ENCODE measurements at places on chromosomes 4 and X. TPM values are rescaled to one million over a fixed set of nuclear protein-coding genes. Genes with fewer than 3 reads are reported as not detected.

GRCh38 chr4:84623661-84624060, 40.7 kb downstream of the CDS1 start:
- no peak overlapping the region for H3K27ac ChIP-seq
- no peak for DNase-seq
- no peak overlapping the region for H3K4me3 ChIP-seq
- H3K27me3 ChIP-seq: no peaks in the 10 kb centered on the region

DNA sequence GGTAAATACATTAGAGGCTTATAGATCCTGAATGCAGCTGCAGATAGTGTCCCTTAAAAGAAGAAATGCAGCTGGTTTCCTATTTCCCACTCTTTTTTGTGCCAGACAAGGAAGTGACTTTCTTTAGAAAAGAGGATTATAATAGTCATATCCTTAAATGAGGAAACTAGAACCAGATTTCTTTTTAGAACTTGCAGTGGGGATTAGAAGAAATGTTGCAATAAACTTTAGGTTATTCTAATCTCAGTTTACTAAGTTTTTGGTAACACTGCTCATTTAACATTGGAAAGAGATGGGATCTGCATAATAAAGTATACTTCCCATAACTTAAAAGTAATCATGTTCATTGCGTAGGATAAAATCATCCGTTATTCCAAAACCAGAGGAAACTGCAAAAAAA, 101.9 kb downstream of the SLIT2 start:
- no peak overlapping the region for H3K4me3 ChIP-seq
- peaks cover 3% of the 10 kb centered on the region for H3K4me1 ChIP-seq
- no peaks in the 10 kb centered on the region for H3K36me3 ChIP-seq
- no peak for DNase-seq

- peak overlapping the region; percentile 30 for H3K27ac ChIP-seq
- DNase-seq: no peak
- no peaks in the 10 kb centered on the region for H3K4me1 ChIP-seq
- no peaks in the 10 kb centered on the region for H3K27me3 ChIP-seq
Observed at GRCh38 chrX:80267790-80268189, 152.5 kb upstream of the TENT5D start.

DNA sequence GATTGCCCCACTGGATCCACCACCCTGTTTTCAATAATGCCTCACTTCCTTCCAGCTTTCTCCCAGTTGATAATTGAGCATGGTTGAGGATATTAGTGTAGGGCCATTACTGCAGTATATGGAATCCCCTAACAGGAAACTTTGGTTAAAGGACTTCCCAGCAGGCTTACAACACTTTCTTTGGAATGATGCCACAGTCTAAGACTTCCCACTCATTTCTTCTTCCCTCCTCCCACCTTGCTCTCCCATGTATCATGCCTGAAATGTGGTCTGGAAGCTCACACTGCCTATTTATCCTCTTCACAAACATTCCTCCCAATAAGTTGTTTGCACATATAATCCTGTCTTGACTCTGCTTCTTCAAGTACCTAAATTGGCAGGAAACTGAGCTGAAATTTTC, 863.3 kb downstream of the CENPC start:
- no peak for DNase-seq
- no peak overlapping the region for H3K4me3 ChIP-seq
- H3K27me3 ChIP-seq: no peaks in the 10 kb centered on the region
- H3K4me1 ChIP-seq: no peaks in the 10 kb centered on the region
- H3K36me3 ChIP-seq: no peaks in the 10 kb centered on the region

DNA sequence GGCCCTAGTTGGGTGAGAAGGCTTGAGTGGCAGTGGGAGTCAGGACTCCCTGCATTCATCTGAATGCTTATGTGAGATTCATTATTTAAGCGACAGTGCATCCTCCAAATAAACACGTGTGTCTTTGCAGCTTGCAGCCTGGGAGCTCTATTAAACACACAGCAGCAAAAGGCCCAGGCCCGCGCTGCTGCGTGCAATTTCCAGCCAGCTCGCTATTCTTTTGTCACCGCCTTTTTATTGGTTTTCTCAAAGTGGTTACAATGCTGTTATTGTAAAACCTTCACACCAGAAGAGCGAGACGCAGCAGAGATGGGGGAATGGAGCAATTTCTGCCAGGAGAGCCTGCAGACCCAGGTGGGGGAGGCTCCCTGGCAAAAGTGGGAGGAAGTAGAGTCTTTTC, 252.5 kb downstream of the BCOR start:
- H3K4me1 ChIP-seq: peaks cover 9% of the 10 kb centered on the region
- no peaks in the 10 kb centered on the region for H3K27me3 ChIP-seq
- H3K36me3 ChIP-seq: no peaks in the 10 kb centered on the region
- no peak for DNase-seq

DNA sequence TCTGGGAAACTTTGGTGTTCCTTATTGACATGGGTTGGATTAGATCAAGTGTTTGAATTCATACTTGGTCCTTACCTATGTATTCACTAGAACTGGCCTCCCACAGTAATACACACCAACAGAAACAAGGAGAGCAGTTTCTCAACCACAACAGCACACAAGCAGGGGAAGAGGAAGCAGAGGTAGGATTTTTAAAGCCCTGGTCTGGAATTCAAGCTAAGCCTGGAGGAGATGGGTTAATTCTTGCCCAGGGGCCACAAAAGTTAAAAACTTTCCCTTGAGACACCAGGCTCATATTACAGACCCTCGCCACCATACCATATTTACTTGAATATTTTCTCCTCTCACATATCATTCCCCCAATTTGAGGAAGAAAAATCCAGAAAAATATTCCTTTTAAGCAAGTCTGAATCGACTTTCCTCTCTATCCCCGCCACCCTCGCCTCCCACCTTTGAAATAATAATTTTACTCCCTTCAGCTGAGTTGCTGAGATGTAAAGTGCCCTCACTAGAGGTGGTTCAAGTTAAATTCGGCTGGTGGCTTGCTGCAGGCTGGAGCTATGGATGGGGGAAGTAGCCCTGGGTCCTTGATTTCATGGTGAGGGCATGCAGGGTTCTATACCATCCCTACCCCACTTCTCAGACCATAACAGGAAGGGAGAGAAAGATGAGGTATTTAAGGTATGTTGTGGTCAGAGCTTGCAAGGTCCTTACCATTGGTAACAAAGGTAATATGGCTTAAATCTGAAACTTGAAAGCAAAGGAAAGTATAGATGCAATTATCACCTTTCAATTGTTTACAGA, 440.2 kb downstream of the INPP4B start:
- H3K4me3 ChIP-seq: no peak overlapping the region
- H3K36me3 ChIP-seq: no peaks in the 10 kb centered on the region
- peak overlapping the region; percentile 68 for H3K27ac ChIP-seq
- H3K27me3 ChIP-seq: no peaks in the 10 kb centered on the region
- peaks cover 11% of the 10 kb centered on the region for H3K4me1 ChIP-seq

- no peaks in the 10 kb centered on the region for H3K36me3 ChIP-seq
- no peaks in the 10 kb centered on the region for H3K4me1 ChIP-seq
- H3K4me3 ChIP-seq: no peak overlapping the region
- DNase-seq: no peak
- no peaks in the 10 kb centered on the region for H3K27me3 ChIP-seq
Observed at GRCh38 chr4:103156106-103156505, 42.0 kb downstream of the CENPE start.

DNA sequence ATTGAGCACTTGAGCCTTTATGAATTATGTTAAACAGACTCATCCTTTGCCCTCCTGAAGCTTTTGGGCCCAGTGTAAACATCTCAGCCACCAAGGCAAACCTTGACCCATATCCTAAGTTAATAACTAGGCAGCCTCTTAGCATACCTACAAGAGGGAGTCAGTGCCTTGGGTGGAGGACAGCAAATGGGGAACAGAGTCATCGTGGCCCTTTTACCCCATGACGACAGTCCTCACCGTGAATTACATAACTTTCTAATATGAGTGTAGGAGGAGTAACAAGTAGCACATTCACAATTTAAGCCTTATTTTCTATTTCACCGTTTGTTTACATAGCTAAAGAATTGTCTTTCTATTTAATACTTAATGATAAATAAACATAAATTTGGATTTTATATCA, 16.8 kb downstream of the CLDN22 start:
- H3K27ac ChIP-seq: no peak overlapping the region
- no peaks in the 10 kb centered on the region for H3K4me1 ChIP-seq
- no peak for DNase-seq
- H3K27me3 ChIP-seq: no peaks in the 10 kb centered on the region
- H3K36me3 ChIP-seq: no peaks in the 10 kb centered on the region

DNA sequence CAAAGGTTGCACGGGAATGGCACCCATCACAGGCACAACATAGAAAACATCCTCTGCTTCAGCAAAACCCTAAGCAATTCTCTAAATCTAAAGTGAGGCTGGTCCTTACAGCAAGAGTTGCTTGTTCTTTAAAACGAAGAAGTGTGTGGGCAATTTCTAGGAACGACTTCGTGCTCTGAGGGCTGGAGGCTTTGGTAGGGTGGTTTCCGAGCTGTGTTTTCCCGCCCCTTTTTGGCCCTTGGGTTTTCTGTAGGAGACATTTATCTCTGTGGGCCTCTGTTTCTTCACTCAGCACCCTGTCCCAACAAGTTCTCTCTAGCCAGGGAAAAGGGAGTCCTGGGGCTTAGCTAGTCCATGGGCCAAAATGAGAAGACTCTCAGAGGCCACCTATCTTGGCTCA, 84.2 kb downstream of the SLC2A9 start:
- H3K36me3 ChIP-seq: no peaks in the 10 kb centered on the region
- H3K4me3 ChIP-seq: no peak overlapping the region
- no peak overlapping the region for H3K27ac ChIP-seq
- DNase-seq: no peak
- no peaks in the 10 kb centered on the region for H3K27me3 ChIP-seq

DNA sequence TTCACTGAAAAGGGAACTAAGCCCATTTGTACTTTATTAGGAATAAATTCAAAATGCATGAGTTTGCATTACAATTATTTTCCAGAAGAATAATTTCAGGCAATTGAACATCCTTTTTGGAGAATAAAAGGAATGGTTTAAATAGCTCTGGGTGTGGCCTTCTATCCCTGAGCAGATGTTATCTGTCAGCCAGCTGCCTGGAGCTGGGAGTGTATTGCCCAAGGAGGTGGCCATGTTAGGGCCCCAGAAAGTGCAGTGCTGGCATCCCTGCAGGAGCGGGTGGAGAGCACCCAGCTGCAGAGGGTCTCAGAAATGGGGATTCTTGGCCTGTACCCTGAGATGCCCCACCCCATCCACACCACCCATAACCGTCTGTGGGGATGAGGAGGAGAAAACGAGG, 21.6 kb upstream of the VEGFD start:
- H3K4me3 ChIP-seq: no peak overlapping the region
- DNase-seq: no peak
- H3K4me1 ChIP-seq: no peaks in the 10 kb centered on the region
- no peaks in the 10 kb centered on the region for H3K27me3 ChIP-seq
- no peaks in the 10 kb centered on the region for H3K36me3 ChIP-seq
- no peak overlapping the region for H3K27ac ChIP-seq

GRCh38 chr4:169851750-169852149, 94.0 kb upstream of the HPF1 start:
- H3K27me3 ChIP-seq: no peaks in the 10 kb centered on the region
- H3K36me3 ChIP-seq: no peaks in the 10 kb centered on the region
- DNase-seq: no peak
- no peak overlapping the region for H3K27ac ChIP-seq
- H3K4me3 ChIP-seq: no peak overlapping the region

DNA sequence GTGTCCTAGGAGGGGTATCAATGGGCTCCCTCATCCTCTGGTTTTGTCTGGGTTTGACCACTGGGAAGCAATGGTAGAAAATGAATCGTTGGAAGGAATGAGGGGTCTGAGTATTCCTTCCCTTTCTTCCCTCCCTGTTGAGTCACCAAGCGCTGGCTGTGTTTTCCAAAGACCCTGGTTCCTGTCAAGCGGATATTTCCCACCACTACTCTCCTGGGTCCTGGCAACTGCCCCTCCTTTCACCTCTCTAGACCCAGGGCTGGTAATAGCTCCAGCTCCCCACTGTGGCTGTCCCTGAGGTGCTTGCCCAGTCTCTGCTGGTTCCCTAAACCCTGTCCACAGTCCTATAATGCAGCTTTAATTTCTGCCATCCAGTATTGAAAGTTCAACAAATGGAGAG, 22.2 kb downstream of the SMIM43 start:
- no peak overlapping the region for H3K27ac ChIP-seq
- DNase-seq: no peak
- H3K27me3 ChIP-seq: no peaks in the 10 kb centered on the region
- H3K36me3 ChIP-seq: no peaks in the 10 kb centered on the region

- no peaks in the 10 kb centered on the region for H3K4me1 ChIP-seq
- H3K4me3 ChIP-seq: no peak overlapping the region
- no peaks in the 10 kb centered on the region for H3K36me3 ChIP-seq
- DNase-seq: no peak
- H3K27ac ChIP-seq: no peak overlapping the region
Observed at GRCh38 chrX:128458888-128459287, 406.7 kb upstream of the ACTRT1 start.

GRCh38 chrX:143664302-143664701, 28.4 kb upstream of the SLITRK4 start:
- no peak for DNase-seq
- no peaks in the 10 kb centered on the region for H3K36me3 ChIP-seq
- H3K27ac ChIP-seq: no peak overlapping the region
- no peaks in the 10 kb centered on the region for H3K27me3 ChIP-seq

DNA sequence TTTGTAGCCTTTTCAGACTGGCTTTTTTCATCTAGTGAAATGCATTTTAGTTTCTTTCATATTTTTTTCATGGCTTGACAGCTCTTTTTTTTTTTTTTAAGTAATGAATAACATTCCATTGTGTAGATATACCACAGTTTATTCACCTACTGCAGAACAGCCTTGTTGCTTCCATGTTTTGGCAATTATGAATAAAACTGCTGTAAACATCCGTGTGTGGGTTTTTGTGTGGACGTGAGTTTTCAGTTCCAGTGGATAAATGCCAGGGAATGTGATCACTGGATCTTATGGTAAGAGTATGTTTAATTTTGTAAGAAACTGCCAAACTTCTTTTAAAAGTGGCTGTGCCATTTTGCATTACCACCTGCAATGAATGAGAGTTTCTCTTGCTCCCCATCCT, 160.8 kb downstream of the SOWAHB start:
- H3K27me3 ChIP-seq: no peaks in the 10 kb centered on the region
- no peaks in the 10 kb centered on the region for H3K36me3 ChIP-seq
- no peak overlapping the region for H3K4me3 ChIP-seq
- no peak for DNase-seq
- H3K4me1 ChIP-seq: peaks cover 12% of the 10 kb centered on the region

The ZNF141 gene
- total RNA-seq: 20.2 TPM

The RBM47 gene
- 99.5 TPM for total RNA-seq

The CACNA1F gene
- total RNA-seq: not detected

The MAGEA2 gene
- total RNA-seq: not detected

The SMIM10 gene
- 5.9 TPM for total RNA-seq

The TTC29 gene
- not detected for total RNA-seq

The RAB33A gene
- total RNA-seq: not detected

The UGT2A1 gene
- total RNA-seq: not detected

The F8A3 gene
- total RNA-seq: not detected

The C4orf54 gene
- under 0.01 TPM for total RNA-seq
